ENCODE measurements at places on chromosomes 5 and 9. TPM values are rescaled to one million over a fixed set of nuclear protein-coding genes. Genes with fewer than 3 reads are reported as not detected.

The SPATA6L gene
- 0.18 TPM for total RNA-seq

The FSD1L gene
- 6.8 TPM for total RNA-seq

The ORM2 gene
- not detected for total RNA-seq

The BTNL9 gene
- not detected for total RNA-seq

The SVEP1 gene
- total RNA-seq: 9.2 TPM

The STKLD1 gene
- 0.59 TPM for total RNA-seq

The SARDH gene
- total RNA-seq: 18.4 TPM

The RXFP3 gene
- total RNA-seq: not detected

The WNT8A gene
- not detected for total RNA-seq

Measured in smooth muscle cell of the umbilical artery (primary cell).